Stimulated activated naive CD8-positive, alpha-beta T cell treated with anti-CD3 and anti-CD28 coated beads, Interleukin-15, amount 100 ng/mL, for 72 hours (primary cell): ENCODE measurements at places on chromosomes 1 and 21.
A peak's percentile ranks its signal among the peaks of the same experiment; 100 is the strongest.

DNA sequence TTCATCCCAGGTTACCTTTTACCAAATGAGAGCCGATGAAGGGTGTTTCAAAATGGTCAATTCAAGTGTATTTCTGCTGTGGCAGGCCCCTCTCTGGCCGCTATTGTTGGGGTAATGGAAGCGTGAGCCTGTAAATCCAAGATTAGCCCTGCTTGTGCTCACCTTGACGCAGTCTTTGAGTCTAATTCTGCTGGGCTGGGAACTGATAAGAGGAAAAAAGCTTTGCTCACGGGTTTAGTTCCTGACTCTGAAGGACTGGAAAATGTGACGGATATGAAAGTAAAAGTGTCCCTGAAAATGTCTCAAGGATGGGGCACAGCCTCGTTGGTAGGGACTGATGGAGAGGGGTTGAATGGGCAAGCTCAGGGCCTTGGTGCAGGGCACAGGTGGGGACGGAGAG, 125.9 kb upstream of the GALNT2 start:
- DNase-seq = no peak

- no peak for DNase-seq
These were observed 802.8 kb upstream of the CXADR start for GRCh38 chr21:16709866-16710550.

GRCh38 chr21:32795376-32795775, 23.8 kb upstream of the PAXBP1 start:
- DNase-seq = no peak

- DNase-seq = no peak
These were observed 29.5 kb downstream of the ADSS2 start for GRCh38 chr1:244422174-244422573.

DNA sequence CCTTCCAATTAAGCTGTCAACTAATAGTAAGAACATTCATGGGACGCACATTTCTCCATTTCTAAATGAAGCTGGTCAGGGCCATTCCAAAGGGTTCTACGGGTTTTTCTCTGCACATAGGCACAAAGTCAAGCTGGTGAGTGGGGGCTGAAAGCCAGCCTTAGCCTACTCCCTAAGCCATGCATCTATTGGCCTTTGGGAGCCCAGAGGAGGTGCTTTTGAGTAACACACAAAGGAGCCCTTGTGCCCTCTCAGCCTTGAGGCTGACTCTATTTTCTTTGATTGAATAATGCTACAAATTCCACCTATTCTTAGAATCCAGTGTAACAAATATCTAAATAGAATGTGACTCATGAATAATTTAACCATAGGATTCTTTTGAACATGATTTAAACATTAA, 73.6 kb downstream of the RGS13 start:
- no peak for DNase-seq

GRCh38 chr1:56363007-56363770, 216.2 kb downstream of the PLPP3 start:
- DNase-seq = no peak

- no peak for DNase-seq
These were observed 8.6 kb downstream of the ADAMTSL4 start for GRCh38 chr1:150557813-150558212.

DNA sequence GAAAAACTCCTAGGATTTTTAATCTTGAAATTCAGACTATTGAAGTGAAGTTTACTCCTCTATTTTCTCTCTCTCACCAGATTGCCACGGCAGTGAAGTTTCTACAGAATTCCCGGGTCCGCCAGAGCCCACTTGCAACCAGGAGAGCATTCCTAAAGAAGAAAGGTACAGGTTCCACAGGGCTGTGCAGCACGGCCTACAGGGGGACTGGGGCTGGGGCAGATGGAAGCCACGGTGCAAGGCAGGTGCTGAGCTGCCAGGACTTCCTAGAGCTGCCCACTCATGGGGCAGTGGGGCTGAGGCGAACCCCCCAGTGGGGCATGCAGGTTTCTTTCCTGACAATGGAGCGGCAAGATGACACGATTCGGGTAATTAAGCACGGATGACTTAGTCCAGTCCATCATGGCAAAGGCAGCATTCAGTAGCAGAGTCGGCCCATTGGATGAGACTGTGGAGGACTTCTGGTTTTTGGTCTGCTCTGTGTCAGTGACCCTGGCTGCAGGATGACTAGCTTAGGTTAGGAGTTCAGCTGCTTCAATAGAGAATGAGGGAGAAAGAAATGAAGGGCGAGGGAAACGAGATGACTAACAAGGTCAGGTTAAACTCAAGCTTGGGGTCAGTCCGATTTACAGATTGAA, 61.5 kb downstream of the PEX14 start:
- DNase-seq = no peak

- no peak for DNase-seq
These were observed 43.8 kb downstream of the ALG14 start for GRCh38 chr1:95028954-95029353.

GRCh38 chr1:169133801-169134502, 27.5 kb downstream of the ATP1B1 start:
- DNase-seq = no peak

GRCh38 chr1:76317299-76317900, 242.9 kb downstream of the ST6GALNAC3 start:
- no peak for DNase-seq

GRCh38 chr1:205421798-205422197, at the start of gene LEMD1:
Gene LEMD1, minus strand, starts transcription at chr1:205422056. Its CDS starts 1,520 bp downstream, at chr1:205420536.
- no peak for DNase-seq

- DNase-seq = peak; percentile 77
These were observed 180.4 kb downstream of the FGGY start for GRCh38 chr1:59477286-59477685.

DNA sequence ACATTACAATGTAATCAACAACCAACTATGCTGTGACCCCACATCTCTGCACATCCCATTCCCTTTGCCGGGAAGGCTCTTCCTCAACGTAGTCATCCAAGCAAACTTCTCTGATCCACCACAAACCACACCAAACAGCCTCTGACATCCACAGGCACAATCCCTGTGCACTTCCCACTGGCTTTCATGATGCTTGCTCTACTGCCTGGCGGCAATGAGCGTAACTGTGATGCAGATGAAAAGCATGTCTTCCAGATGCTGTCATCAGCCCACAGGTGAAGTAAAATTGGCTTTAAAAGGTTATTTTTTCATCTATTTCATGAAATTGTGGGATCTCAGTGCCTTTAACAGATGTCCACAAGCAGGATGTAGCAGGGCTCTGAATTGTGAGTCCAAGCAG, 635.2 kb downstream of the SMYD3 start:
- no peak for DNase-seq

- no peak for DNase-seq
These were observed 98.8 kb downstream of the MTR start for GRCh38 chr1:236893626-236894545.

DNA sequence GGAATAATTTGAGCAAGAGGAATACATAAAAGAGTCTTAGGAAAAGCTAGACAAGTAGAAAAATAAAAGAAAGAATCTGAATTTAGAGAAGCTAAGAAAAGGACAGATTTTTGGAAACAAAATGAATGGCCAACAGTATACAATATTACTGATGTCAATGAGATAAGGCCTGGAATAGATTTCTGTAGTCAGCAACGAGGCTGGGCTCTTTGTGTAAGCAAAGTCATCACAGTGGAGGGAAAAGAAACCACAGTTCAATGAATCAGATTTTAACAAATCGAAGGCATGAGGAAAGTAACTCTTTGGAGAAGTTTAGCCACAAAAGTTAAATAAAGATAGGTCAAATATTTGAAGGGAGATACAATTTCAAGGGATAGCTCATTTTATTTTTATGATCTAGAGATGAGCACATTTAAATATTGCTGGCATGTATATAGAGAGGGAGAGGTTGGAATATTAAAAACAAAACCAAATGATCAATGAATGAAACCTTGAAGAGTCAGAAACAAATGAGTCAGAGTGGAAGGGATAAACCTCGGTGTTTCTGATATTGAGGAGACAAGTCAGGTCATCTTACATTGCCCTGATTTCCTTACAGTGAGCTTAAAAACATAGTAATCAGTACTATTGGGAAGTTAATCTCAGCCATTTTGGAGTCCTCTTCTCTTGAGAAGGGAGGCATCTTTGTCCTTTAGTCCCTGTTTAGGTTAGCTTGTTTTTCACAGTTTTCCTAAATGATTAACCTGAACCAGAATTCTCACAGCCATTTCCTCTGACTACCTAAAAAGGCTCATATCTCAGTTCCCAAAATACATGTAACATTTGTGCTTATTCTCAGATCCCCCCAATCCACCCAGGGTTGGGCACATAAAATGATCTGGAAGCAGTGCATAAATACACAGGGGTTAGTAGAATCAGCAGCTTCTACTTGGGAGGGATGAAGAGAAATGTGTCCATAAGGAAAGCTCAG, 620.0 kb upstream of the B3GALT2 start:
- DNase-seq = no peak

DNA sequence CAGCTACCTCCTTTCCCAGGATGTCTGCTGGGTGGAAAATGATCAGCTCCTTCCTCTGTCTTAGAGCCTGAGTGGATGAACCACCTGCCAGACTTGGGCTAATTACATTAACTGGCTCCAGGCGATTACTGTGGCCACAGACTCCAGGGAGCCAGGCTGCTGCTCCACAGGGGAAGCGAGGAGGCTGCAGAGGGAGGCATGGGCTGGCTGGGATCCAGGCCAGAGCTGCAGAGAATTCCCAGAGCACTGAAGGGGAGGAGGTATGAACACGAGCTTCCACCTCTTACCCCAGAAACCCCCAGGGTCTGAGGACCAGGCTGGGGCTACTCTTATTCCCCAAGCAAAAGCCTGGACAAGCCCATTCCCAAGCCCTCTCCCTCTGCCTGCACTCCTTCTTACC, 136.0 kb upstream of the KLHDC7A start:
- DNase-seq = no peak

GRCh38 chr21:33070744-33070997, 730 bp downstream of the OLIG1 start:
- no peak for DNase-seq

DNA sequence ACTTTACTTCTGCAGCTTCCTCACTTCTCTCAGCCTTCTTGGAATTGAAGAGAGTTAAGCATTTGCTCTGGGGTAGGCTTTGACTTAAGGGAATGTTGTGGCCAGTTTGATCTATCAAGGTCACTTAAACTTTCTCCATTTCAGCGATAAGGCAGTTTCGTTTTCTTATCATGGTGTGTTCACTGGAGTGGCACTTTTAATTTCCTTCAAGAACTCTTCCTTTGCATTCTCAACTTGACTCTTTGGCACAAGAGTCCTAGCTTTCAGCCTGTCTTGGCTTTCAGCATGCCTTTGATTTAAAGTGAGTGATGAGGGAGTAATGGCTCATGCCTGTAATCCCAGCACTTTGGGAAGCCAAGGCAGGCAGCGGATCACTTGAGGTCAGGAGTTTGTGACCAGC, 38.7 kb downstream of the HS2ST1 start:
- DNase-seq = no peak

GRCh38 chr1:226674892-226675714, 64.0 kb downstream of the ITPKB start:
- DNase-seq = peak; percentile 63

DNA sequence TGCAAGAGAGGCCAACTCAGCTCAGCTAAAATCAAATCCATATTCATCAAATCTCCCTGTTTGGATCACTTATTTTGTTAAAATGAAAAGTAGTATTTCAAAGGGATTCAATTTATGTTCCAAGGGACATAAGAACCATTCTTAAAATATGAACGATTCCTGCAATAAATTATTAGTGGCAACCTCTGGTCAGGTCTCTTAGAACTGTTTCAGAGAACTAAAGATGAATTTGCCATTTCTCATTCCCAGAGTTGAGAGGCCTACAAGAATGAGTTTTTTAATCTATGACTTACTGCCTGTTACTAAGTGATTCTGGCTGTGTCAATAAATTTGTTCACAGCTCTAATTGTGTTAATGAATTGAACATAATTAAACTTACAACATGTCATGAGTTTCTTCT, 268.5 kb downstream of the SPATA17 start:
- no peak for DNase-seq

- peak; percentile 76 for DNase-seq
These were observed 57.4 kb downstream of the SLC9A1 start for GRCh38 chr1:27097484-27097917.
